Stimulated activated CD4-positive, alpha-beta T cell treated with anti-CD3 and anti-CD28 coated beads, Interleukin-12 subunit alpha, Interleukin-12 subunit beta, amount 100 ng/mL, for 24 hours (primary cell): ENCODE measurements at places on chromosomes 2 and 18.

- DNase-seq = no peak
These were observed 119.5 kb upstream of the MCFD2 start for GRCh38 chr2:47034973-47035609.

- DNase-seq = no peak
These were observed 6.7 kb upstream of the CTDSP1 start for GRCh38 chr2:218392891-218393462.

DNA sequence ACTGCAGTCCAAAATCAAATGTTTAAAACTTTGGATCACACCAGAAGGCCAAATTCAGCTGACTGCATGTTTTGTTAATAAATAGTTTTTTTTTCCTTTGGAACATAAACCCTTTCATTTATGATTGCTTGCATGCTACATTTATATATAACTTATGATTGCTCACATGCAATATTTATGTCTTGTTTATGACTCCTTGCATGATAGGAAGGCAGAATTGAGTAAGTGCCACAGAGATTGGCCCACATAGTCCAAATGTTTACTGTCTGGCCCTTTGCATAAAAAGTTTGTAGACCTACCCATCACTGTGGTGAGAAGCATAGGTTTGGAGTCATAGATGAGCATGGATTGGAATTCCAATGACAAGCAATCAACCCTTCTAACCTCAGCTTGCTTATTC, 30.8 kb downstream of the WDFY1 start:
- DNase-seq = no peak

DNA sequence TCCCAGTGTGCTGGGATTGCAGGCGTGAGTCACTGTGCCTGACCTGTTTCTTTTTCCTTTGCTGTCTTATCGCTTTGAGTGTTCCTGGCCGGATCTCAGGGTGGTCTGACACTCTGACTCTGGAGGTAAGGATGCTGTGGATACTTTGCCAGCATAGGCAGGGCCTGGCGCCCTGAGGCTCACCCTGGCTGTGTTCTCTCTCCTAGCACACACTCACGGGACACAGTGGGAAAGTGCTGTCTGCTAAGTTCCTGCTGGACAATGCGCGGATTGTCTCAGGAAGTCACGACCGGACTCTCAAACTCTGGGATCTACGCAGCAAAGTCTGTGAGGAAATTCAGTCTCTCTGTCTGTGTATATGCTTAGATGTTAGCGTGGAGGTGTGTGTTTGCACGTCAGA, 18.0 kb upstream of the SAG start:
- DNase-seq = no peak

DNA sequence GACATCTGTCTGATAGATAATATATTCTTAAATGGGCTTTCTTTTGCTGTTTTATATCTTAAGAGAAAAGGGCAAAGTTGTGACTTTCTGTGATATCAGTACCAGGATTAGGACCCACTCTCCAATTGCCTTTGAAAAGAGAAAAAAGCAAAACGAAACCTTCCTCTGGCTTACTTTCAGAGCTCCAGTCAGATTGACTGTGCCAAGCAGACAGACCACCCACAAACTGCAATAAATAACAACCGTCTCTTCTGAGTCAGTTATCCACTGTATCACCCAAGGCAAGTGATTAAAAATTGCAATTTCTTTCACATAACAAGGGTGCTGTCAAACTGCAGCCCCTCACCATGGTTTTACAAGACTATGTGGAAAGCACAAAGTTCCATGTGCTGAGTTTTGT, 230.5 kb upstream of the SETBP1 start:
- no peak for DNase-seq

DNA sequence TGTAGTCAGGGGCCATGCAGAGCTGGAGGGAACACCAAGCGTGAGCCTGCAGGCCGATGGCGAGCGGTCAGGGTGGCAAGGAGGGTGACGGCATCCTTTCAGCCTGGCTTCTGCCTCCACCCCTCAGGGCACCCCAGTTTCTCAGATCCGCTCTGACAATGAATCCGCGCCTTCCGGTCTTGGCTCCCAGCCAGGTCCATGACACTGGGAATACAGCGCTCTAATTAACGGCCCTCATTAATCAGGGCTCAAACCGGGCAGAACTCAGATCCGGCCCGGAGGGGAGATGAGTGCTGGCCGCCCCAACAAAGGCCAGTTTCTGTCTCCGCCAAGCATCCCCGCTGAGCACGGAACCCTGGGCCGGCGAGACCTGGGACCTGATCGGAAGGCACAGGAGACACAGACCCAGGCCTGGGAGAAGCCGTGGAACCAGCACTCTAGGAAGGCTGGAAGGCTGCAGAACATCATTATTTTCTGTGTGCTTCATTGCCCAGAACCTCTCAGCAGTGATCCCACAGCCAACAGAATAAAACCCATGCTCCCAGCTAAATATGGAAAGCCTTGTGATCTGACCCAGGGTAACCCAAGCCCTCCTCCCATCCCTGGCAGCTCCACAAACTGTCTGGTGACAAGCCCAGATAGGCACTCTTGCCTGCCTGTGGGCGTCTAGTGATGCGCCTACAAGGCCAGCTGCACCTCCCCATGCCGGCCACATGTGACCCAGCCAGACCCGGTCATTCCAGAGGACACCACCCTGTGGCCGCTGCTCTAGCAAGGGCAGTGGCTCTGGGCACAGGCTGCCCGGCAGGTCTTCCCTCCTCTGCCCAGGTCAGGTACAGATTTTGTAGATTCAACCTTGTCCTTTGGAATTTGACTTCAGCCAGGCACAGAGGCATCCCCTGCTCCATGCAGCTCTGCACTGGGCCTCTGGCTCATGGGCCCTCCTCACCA, 438.7 kb upstream of the MYT1L start:
- DNase-seq = no peak

GRCh38 chr2:86223140-86223926, 24.1 kb downstream of the MRPL35 start:
- no peak for DNase-seq

- DNase-seq = no peak
These were observed 126.0 kb upstream of the KLF7 start for GRCh38 chr2:207291625-207292252.

DNA sequence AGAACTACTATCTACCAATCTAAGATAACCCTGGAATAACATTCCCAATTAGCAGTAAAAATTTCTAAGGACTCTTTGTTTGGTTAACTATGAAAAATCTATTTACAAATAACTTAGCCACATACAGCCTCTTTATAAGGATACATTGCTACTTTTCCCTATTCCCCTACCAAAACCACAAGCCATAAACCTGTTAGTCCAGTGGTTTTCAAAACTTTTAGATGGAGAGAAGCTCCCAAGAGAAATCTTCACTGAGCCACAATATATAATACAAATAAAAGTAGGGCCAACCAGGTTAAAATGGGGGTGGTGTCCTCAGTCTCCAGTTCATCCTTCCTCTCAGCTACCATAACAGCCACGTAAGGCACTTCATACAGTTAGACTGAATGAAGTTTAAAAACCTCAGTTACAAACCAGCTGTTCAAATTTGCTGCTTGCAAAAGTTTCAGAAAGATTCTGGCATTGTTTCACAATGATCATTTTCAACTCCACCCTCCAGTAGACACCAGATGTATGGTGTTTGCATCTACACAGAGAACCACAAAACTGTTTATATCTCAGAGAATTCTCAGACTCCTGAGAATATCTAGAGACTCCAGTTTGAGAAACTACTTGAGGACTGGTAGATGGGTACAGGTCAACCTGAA, 26.0 kb downstream of the SOS1 start:
- DNase-seq = no peak

- DNase-seq = no peak
These were observed 68.9 kb downstream of the DOCK10 start for GRCh38 chr2:224973112-224974016.

- DNase-seq = no peak
These were observed 77.8 kb upstream of the EHBP1 start for GRCh38 chr2:62627667-62628066.

GRCh38 chr2:23123686-23124085, 261.3 kb upstream of the KLHL29 start:
- DNase-seq = no peak

DNA sequence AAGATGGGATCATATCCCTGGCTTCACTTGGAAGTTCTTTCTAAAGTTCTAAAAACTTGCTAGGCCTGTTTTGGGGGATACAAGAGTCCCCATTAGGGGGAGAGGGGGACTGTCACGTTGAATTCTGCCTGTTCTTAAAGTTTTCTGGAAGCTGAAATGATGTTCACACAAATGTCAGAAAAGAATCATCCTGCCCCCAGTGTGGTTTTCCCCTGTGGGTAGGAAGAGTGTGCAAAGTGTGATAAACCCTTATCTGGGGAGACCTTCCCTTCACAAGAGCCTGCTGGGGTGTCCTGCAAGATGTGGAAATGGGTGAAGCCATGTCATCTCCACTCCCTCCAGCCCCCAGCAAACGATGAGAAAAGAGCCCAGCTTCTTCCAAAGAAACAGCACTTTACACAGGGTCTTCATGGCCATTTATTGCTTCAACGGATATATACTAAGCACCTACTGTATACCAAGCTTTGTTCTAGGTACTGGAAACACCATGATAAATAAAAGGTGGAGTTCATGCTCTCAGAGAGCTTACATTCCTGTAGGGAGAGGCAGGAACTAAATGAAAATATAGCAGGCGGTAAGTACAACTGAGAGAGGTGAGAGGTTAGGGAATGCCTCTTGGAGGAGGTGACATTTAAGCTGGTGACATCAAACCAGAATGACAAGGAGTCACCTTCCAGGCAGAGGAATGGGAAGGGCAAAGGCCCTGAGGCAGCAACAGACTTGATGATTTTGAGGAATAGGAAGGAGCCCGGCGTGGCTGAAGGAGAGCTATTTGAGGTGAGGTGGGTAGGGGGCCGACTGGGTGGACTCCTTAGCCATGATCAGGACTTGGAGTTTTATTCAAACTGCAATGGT, 1.6 kb downstream of the MFSD2B start:
- no peak for DNase-seq

DNA sequence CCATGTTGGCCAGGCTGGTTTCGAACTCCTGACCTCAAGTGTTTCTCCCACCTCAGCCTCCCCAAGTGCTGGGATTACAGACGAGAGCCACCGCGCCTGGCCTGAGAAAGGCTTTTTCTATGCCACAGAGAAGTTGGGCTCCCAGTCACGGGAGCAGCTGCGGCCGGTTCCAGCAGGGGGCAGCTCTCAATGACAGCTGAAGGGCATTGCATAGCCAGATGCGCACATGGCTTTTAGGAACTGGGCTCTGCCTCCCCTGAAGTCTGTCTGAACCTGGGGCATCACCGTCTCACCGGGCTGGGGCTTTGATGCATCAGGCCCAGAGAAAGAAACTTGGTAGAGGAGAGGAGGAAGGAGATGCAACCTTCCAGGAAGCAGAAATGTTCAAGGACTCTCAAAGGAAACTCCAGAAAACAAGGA, 84.2 kb upstream of the LAPTM4A start:
- DNase-seq = no peak

GRCh38 chr2:88180605-88181240, 10.6 kb downstream of the THNSL2 start:
- no peak for DNase-seq

GRCh38 chr2:40210344-40210967, 241.4 kb downstream of the SLC8A1 start:
- DNase-seq = no peak

DNA sequence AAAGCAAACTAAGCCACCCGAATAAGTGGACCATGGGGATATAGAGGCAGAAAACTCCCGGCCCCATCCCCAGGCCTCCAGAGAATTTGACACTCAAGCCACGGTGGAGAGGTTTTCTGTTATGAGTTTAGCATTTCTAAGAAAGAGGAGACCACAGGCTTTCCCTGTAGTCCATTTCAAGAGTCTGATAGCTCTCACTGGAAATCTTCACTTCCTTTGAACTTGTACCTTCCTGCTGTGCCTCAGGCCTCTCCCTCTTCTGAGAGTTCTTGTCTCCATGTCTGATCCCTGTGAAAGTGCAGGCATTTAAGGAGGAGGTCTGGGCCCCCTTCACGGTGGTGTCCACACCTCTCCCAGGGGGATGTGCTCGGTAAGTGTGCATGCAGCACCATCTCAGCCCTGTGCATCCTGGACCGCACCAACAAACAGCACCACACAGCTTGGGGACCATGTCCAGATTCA, 113.7 kb downstream of the BCL2 start:
- DNase-seq = no peak

DNA sequence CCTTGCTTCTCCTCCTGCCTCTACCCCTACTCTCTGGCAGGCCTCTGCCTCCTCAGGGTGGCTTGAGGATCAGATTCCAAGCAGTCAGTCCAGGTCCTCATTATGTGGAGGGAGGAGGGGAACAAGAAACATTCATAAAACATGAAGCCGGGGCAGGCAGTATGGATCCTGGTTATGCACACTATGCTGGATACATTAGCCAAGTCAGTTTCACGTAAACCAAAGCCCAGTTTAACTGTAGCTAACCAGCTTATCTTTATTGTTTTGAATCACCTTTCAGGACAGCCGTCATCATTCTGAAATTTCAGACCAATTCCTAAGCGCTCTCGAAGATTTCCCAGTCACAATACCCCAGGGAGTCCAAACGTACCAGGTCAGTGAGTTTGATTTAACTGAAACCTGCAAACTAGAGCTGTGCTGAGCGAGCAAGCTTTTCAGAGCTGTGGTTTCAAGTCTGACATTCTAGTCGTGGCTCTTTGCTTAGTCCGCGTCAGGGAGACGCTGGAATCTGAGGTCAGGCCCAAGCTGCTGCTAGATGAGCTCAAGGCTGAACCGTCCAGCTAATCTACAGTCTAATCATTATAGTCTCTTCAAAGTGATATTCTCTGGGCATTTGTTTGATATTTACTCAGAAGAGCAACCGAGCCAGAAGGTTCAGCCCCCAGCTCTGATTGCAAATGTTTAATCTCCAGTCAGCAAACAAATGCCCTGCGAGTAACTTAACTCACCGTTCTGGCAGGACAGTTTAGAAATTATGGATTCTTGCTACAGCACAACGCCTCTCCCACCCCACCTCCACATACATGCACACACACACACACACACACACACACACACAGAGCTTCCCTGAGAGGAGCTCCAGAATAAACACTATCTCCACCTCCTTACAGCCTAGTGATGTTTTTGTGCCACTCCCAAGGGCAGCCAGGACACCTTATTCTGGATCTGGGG, 63.8 kb upstream of the BZW1 start:
- no peak for DNase-seq

DNA sequence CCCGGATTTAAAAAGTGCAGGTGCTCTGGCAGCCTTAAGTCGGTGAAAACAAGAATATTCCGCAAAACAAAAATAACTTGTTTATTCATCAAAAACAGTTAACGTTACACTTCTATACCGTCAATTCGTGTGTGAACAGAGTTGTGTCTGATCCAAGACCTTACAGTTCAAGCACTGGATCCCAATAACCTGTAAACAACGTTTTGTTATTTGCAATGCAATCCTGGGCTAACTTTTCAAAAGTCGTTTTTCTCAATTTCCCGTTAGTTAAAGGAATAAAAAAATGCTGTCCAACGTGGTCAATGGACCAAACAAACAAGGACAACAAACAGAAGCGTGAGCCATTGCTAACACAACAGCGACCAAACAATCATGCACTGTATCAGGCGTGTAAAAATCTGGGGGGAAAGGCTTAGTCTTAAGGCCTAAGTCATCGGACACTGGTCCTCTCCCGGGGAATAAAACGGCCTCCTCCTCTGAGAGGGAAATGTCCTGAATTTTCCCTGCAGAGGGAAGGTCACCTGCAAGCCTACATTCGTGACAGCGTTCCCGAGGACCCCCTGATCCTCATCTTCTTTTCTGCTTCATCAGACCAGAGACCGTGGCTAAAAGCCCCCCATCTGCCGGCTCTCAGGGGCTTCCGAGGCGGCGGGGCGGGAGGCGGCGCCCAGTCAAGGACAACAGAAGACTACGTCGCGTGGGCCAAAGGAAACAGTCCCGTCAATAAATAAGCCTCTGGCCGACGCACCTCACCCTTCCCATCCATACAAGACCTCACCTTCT, 490 bp downstream of the NDUFS1 start:
- no peak for DNase-seq

GRCh38 chr2:216215658-216216390, 106.7 kb downstream of the XRCC5 start:
- DNase-seq = no peak
